Stimulated activated CD4-positive, alpha-beta T cell treated with anti-CD3 and anti-CD28 coated beads, Interleukin-1b, Interleukin-23, amount 100 ng/mL, for 48 hours (primary cell): ENCODE measurements at places on chromosomes 16 and 17.

DNA sequence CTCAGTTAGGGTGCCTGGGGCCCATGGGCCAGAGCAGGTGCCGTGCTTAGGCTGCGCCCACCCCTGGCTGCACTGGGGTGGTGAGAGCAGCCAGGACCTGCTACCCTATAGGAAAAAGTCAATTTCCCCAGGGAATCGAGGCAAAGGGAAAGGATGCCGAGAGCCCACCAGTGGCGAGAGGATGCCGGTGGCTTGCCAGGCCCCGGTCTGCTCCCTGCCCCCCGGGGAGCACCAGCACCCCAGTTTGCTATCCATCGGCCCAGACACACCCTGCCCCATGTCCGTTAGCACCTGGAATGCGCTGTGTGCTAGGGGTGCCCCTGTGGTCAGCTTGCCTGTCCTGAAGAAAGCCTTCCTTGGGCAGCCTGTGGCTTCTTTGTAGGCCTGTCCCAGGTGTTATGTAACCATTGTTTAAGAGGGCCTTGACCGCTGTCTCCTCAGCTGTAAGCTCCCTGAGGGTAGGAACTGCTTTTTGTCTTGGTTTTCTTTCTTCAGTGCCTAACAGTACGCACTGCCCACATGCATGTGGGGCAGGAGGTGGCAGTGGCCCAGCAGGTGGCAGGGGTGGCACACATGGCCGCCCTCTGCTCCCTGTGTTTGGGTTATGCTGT, 40.8 kb downstream of the NT5M start:
- no peak for DNase-seq

DNA sequence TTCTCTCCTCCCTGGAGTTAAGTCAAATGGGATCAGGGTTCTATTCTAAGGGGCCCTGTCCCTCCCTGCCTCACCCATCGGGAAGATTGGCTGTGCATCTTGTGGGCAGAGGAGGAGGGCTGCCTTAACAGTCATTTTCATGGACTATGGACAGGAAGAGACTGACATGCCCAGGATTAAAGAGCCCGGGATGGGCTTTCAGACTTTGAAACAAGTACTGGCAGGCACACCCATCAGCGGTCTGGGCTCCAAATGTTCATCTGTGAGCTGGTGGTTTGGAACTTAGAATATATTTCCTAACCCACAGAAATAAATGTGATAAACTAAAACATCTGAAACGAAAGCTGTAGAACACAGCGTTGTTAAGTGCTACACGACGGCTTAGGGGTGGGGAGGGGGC, 6.5 kb downstream of the SLC6A4 start:
- no peak for DNase-seq

DNA sequence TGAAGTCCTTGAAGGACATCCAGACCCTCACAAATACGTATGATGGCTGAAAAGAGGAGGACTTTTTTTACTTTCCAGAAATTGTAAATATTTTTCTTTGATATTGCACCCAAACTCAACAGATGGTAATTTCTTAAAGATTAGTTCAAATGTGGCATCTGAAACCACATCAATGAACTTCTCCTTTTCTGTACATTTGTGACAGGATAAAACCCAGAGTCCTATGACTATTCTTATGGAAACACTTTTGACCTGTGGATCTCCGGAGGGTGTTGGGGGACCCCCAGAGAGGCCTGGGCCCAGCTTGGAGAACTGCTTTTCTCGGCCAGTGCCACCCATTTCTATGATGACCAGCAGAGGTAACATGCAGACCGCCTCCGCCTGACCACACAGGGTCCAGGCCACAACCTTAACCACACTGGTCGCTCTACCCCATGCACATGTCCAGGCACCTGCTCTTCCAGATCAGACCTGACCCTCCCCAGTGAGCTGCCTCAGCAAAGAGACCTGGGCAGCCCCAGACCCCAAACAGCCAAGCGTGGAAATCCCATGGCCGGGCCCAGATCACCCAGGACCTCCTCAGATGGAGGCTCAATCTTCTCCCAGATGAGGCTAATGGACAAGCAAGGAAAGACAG, 22.7 kb downstream of the RPH3AL start:
- DNase-seq = no peak

DNA sequence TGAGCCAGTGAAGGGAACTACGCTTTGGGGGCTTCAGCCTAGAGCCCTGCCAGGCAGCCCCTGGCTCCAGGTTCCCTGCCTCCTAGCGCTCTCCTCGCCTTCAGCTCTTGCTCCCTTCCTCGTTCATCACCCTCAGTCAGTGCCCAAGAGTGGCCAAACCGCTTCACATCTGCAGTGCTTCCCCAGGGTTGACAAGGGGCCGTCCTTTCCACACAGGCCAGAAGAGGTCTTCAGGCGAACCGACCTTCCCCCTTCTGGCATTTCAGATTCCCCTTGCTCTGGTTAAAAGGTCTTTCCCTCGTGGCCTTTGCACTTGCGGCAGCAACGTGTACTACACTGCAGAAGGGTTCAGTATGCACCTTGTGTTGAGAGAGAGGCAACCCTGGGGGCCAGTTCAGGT, 4.1 kb downstream of the RASD1 start:
- DNase-seq = no peak

DNA sequence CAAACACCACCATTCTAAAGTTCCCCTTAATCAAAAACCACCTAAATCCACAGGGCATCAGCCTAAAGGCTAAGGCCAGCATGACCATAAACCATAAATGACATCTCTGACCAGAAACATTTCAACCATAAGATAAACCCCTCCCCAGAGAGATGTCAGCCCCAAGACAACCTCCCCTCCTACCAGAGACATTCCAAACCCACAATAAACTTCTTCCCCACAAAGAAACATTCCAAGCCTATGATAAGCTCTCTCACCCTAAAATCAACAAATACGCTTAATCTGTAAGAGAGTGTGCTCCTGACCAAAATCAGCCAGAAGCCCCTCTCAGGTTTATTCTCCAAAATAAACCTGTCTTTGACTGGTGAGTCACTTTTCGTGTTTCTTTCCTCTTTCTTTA, 54.8 kb downstream of the SLFN5 start:
- no peak for DNase-seq

DNA sequence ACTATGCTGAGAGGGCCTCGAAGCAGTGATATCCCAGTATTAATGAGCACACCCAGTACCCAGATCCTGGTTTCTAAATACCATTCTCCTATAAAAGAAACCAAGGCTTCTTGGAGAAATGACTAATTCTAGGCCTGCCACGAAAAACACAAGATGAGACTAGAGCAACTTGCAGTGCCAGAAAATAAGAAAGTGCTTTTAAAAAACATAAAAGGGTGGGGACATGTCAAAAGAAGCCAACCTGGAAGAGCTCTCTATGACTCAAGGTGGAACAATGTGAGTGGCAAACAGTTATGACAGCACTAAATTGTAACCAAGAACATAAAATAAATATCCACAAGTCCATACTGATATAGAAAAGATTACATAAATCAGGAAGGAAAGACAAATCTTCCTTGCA, 153.2 kb upstream of the KCNJ18 start:
- DNase-seq = no peak

GRCh38 chr17:77326636-77327035, 185.9 kb downstream of the SEC14L1 start:
- DNase-seq = no peak
